SK-MEL-5 (cell line): ENCODE measurements at places on chromosomes 1 and 21.

GRCh38 chr1:22208268-22208972, 65.5 kb upstream of the WNT4 start:
- DNase-seq: no peak

DNA sequence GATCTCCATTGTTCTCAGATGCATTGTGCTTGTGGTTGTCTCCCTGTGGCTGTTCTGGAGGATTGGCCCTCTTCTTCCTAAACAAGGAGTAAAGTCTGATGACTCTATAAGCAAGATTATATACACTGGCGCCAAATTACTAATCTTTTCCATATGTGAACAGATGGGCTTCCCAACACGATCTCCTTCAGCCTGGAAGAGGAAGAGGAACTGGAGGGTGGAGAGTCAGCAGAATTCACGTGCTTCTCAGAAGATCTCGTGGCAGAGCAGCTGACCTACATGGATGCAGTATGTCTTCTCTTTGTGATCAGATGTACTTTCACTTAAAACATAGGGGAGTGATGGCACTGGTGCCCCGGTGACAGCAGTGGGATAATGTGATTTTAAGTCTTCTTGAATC, 78.7 kb downstream of the RGL1 start:
- DNase-seq: no peak

DNA sequence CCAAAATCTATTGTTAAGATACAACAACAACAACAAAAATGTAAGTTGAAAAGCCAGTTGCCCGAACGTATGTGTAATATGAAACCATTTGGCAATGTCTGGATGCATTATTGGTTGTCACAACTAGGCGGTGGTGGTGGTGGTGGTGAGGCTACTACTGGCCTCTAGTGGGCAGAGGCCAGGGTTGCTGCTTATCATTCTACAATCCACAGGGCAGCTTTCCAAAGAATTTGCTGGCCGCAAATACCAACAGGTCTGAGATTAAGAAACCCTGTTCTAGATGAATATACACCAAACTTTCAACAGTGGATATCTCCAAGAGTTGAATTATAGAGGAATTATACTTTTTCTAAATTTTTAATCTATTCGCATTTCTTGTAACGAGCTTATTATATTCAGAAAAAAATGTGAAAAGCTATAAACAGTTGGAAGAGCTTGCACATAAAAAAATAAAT, 26.8 kb upstream of the ZNF697 start:
- DNase-seq: peak; percentile 97

- DNase-seq: no peak
These were observed 23.9 kb upstream of the RXRG start for GRCh38 chr1:165468726-165469249.

DNA sequence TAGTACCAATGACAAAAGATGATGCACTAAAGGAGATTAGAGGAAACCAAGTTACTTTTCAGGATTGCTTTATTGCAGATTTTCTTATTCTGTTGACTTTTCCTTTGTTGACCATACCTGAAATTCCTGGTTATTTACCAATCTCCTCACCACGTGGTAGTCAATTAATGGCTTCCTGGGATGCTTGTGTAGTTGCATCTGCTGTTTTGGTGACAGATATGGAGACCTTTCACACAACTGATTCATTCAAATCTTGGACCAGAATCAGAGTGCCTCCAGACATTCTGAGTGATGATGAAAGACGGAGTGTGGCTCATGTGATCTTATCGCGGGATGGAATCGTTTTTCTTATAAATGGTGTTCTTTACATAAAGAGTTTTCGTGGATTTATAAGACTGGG, 91.3 kb downstream of the CATSPERE start:
- DNase-seq: peak; percentile 86

DNA sequence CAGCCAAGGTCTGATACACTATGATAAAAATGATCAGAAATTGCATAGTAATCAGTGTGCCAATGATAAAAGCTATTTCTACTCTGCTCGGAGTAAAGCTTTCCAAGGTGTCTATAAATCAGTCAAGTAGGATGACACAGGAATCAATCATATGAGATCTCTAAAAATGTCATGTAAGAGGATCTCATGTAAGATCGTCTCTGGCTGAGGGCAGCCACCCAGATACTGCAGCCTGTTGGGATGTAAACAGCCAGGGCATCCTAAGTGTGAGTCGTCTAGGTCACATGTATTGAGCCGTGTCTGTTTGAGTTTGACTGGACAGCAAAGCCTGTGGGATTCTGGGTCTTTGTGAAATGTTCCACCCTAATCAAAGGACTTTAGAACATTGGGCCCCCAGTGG, 2.8 kb upstream of the TEX35 start:
- DNase-seq: no peak

- DNase-seq: no peak
These were observed 45.4 kb upstream of the MPZL1 start for GRCh38 chr1:167676205-167676915.
